ENCODE measurements at places on chromosomes 3 and 15.

DNA sequence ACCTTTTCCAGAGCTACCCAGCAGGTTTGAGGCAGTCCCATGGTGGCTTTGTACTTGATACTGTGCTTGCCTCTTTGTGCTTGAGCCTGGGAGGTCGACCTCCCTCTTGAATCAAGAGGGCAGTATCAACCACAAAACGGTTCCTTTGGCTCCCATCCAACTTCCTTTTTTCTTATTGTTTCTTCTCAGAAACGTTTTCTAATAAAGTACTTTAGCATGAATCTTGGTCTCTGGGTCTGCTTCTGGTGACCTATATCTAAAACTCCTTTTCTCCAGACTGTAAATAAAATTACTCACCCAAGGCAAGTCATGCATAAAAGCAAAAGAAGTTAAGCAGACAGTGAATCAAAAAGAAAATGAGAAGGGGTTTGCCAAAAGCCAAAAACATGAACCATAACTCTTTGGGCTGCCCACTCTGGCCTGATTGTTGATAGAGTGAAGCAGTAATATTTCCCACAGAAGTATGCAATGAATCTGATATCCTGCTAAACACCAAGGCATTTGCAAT, 112.2 kb upstream of the SLC4A7 start:
- no peak for DNase-seq

DNA sequence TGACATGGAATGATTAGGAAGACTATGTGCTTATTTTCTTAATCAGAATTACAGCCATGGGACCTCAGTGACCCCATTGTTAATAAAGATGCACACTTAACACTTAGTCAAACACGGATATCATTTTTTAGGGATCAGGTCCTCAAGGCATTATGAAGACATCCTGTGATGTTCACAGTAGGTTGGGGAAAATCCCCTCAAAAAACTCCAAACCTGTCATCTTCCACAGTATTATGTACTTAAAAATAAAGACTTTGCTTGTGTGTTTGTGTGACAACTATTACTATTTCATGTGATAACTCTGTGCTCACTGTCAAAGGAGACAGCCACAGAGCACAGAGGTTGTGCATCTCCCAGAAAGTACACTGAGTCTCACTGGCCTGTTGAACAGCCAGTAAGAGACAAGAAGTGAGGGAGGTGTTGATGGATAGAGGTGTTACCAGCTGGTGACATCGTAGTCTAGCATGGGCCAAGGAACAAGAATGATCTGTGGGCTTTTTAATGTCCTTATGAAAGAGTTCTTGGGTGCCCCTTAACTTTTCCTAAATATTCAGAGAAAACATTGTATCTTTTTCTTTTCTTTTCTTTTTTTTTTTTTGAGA, 18.0 kb downstream of the CHST2 start:
- no peak for DNase-seq

GRCh38 chr3:150733936-150734794, 28.8 kb downstream of the SIAH2 start:
- no peak for DNase-seq

- DNase-seq = no peak
Measured at GRCh38 chr3:72086743-72087087, 301.8 kb upstream of the PROK2 start.

- DNase-seq = no peak
Measured at GRCh38 chr15:84764989-84765388, 16.6 kb downstream of the ZNF592 start.

- no peak for DNase-seq
Measured at GRCh38 chr3:20145874-20146273, 40.1 kb downstream of the SGO1 start.

DNA sequence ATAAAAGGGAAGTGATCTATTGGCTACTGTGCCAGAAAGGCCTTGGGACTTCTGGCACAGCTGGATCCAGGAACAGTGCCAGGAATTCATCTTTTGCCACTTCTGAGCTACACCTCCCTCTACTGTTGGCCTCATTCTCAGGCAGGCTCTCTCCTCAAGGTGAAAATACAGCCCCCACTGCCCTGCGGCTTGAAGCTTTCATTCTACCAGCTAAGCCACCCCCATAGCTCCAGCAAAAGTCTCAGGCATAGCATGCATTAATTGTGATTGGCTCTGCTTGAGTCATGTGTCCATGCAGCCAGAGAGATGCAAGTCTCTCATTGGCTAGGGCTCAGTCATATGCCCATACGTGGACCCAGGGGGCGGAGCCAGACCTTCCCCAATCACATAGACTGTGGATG, 142.4 kb downstream of the TPRA1 start:
- DNase-seq = no peak
